ENCODE measurements at places on chromosomes 7 and 10.

DNA sequence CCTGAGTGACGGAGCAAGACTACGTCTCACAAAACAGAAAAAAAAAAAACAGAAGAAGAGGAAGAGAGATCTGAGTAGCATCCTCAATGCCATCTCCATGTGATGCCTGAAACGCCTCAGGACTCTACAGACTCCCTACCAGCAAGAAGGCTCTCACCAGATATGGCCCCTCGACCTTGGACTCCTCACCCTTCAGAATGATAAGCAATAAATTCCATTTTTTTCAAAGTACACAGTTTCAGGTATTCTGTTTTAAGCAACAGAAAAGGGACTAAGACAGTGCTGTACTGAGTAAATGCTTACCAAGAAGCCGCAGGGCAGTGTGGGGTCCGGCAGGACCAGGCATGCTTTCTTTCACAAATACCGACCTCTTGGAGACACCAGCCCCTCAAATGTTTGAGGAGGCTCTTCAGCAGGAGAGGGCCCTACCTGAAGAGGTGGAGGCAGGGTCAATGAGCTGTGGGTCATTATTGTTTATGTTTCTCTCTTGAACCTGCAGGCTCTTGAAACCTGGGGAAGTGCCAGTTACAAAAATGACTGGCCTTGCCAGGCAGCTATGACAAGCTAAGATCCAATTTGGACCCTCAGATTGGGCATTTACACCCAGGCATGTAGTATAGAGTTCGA, 204.1 kb upstream of the LYZL1 start:
- no peak for DNase-seq

- no peak for DNase-seq
Observed at GRCh38 chr10:24150853-24151252, 58.1 kb upstream of the KIAA1217 start.

DNA sequence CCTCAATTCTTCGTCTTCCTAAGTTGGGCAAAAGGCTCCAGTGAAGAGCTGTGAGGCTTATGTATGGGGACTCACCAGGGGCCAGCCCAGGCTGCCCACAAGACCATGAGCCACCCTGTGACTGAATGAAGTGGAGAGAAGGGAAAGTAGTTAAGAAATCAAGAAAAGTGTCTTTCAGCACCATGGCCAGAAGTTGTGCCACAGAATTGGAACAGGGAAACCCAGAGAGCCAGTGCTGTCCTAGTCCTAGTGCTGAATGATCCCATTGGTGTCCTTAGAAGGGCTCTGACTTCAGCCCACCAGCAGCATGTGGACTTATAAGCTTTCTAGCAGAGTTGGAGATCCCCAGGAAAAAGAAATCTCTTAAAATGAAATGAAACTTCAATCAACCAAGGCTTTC, 37.0 kb upstream of the CCSER2 start:
- DNase-seq, result no peak

- no peak for DNase-seq
Observed at GRCh38 chr7:146116521-146117222, at the start of gene CNTNAP2. Gene CNTNAP2 (plus strand): TSS chr7:146116801. CDS start chr7:146116877, 76 bp downstream.

DNA sequence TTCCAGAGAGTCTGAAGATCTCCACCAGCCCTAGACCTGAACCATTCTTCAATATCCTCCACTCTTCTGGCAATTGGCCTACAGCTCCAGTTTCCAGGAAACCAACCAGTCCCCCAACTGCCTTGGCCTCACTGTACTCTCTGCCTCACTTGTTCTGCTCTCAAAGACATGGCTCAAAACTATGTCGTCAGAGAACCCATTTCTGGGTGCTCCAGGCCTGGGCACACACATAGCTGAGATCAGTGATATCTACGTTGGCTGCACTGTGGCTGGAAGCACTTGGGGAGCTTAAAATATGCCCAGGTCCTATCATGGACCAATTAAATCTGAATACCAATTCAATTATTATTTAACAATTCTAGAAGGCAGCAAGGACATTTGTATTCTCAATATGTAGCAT, 93.1 kb downstream of the COBL start:
- DNase-seq, result no peak

- DNase-seq, result no peak
Observed at GRCh38 chr7:92436612-92437445, 10.5 kb upstream of the GATAD1 start.

DNA sequence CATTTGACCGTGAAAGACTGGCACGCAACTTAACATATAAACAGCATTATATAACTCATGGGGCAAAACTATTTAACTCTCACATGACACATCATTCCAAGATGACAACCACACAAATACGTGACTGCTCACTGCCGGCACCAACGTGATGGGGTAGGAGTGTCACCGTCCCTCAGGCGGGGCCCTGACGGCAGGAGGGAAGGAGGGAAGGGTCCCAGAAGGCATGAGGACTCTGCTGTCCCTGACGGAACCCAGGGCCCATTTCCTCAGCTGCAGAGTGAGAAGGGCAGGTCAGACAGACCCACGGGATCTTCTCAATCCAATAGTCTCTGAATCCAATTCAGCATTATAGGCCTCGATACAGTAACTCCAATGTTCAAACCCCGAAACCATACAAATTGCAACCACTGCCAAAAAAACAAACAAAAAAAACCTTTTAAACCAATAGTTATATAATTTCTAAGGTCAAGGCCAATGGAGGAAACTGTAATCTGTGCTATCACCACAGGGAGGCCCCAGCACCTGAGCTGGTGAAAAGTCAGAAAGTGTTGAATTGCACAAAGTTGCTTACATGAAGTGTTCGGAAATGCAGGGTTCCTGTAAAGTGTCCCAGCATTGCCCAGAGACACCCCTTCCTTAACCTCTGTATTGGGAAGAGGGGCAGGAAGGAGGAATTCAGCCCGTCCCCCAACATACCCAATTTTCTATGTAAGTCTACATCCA, 137.4 kb downstream of the TNS3 start:
- DNase-seq, result no peak

DNA sequence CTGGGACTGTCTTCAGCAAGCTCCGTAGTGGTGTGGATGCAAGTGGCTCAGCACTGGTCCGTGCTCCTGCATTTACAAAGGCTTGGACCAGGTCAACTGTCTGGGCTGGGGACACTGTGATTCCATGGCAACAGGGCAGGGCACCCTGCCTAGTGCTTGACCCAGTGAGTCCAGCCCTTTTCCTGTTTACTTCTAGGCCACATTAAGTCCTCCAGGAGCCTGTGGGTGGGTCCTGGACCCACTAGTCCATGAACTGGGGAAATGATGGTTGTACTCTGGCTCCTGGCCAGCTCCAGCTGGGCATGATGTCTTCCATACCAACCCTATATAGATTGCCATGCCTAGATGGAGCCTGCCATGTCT, 152.0 kb downstream of the RPS24 start:
- DNase-seq, result no peak

DNA sequence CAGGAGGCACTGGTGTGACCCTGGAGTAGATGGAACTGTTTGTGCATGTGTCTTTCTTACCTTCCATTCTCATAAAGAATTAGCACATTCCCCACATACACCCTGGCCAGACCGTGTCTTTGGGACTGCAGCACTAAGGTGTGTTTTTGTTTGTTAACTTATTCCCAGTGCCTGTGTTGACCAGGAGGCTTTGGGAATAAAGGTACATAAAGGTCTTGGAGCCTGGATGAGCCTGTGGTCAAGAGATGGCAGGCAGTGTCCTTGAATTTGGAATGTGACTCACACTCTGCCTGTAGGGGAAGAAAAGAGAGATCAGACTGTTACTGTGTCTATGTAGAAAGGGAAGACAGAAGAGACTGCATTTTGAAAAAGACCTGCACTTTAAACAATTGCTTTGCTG, 137.6 kb downstream of the LYZL1 start:
- DNase-seq, result no peak

GRCh38 chr7:4774658-4775249, 669 bp upstream of the AP5Z1 start:
- peak; percentile 44 for DNase-seq

GRCh38 chr7:137727413-137727812, 119.4 kb downstream of the DGKI start:
- no peak for DNase-seq

- DNase-seq, result no peak
Observed at GRCh38 chr10:22851865-22852239, 76.0 kb upstream of the ARMC3 start.

GRCh38 chr10:55374917-55375316, 573.9 kb upstream of the PCDH15 start:
- no peak for DNase-seq

DNA sequence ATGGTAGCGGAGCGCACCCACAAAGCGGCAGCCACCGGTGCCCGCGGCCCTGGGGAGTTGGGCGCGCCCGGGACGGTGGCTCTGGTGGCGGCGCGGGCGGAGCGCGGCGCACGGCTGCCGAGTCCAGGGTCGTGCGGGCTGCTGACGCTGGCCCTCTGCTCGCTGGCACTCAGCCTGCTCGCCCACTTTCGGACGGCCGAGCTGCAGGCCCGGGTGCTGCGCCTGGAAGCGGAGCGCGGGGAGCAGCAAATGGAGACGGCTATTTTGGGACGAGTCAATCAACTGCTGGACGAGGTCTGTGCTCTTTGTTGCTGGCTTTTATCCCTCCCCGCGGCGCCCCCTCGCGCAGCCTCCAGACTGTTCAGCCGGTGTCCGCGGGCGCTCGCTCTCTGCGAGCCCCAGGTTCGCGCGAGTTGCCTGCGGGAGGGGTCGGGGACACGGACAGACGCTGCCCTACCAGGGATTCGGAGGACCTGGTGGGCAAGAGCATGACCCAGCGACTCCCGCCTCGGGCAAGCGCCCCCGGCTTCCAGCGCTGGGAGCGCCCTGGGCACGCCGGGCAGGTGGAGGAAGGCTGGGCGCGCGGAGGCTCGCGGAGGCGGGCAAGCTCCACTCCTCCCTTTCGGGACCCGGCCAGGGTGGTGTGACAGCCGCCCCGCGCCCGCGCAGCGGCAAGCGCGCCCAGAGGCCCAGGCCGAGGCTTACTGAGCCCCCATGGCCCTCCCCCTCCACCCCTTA, 887 bp downstream of the COL13A1 start:
- no peak for DNase-seq

DNA sequence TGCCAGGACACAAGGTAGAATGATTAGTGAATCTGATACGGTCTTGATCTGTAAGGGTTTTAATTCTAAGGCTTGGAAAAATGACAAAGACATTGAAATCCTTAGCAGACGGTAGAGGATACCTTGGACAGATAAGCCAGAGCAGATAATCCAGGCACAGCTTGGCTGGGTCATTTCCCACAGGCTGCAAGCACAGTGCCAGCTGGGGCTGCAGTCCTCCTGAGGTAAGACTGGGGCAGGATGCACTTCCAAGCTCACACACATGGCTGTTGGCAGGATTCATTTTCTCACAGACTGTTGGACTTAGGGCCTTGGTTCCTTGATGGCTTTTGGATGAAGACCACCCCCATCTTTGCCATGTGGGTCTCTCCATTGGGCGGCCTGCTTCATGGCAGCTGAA, 63.2 kb upstream of the BMPER start:
- no peak for DNase-seq

DNA sequence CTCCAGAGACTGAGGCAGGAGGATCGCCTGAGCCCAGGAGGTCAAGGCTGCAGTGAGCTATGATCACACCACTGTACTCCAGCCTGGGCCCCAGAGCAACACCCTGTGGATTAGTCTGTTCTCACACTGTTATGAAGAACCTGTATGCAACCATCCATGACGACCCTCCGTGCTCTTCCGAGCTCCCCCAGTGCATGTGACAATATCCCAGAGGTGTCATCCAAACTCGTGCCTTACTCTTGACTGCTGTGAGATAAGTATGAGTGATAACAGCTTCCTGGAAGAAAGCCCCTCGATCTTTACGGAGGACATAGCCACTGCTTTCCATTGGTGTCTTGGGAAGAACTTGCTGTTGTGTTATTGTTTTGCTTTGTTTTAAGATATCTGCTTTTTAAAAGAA, 591.9 kb downstream of the GALNT17 start:
- no peak for DNase-seq

- DNase-seq, result no peak
Observed at GRCh38 chr10:598415-599170, 90.9 kb downstream of the DIP2C start.

GRCh38 chr7:18939771-18940592, 177.5 kb downstream of the TWIST1 start:
- DNase-seq, result no peak

- DNase-seq, result peak; percentile 82
Observed at GRCh38 chr7:102390697-102391484, 5.3 kb upstream of the PRKRIP1 start.

DNA sequence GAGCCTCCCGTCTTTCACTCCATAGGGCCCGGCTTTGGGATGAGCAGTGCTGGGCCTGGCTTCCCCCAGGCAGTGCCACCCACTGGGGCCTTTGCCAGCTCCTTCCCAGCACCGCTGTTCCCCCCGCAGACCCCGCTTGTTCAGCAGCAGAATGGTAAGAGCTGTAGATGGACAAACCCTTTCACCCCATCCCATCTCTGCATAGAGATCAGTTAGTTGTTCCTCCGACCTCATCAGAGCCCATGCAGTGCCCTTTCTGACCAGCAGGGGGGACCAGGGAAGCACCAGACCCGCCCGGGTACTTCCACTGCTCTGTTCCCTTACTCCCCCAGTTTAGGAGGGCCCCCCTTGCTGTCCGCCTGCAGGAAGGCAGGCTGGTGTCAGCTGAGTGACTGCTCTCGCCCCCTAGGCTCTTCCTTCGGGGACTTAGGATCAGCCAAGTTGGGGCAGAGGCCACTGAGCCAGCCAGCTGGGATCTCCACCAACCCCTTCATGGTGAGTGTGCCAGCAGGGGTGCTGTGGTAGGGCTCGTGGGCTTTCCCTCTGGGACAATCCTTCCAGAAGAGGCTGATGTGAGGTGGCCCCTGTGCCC, 9.8 kb downstream of the SAP25 start:
- peak; percentile 95 for DNase-seq

GRCh38 chr10:99430116-99430450, 341 bp downstream of the GOT1 start:
- no peak for DNase-seq

- no peak for DNase-seq
Observed at GRCh38 chr7:23135755-23136154, 30.2 kb downstream of the KLHL7 start.

DNA sequence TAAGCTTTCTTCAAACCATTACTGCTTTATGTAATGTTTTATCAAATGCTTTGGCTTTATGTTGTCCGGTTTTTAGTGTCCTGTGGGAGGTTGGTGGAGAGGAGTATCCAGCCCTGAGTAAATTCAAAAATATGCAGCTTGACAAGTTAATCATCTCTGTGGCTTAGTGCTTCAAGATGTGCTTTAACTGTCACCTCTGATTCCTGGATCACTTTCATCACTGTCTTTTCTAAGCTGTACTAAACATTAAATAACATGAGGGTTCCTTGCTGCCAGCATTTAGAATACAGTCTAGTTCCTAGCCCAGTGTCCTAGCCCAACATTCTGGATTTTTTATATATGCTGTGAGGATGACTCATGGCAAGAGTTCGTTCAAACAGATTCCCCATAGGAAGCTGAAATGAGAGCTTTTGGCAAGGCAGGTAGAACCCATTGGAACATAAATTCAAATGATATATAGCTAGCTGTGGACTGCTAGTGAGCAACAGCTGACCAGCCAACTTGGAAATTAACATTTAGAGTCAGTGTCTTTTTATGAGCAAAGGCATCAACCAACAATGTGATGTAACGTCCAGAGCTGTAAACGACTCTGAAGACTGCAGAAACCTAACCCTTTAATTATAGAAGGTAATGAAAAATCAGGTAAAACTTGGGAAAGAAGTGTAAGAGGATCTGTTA, 80.6 kb upstream of the OIT3 start:
- DNase-seq, result no peak

GRCh38 chr7:71626206-71626605, 494.3 kb downstream of the GALNT17 start:
- no peak for DNase-seq

All from stimulated activated CD8-positive, alpha-beta memory T cell treated with anti-CD3 and anti-CD28 coated beads, Interleukin-4, amount 100 ng/mL, for 48 hours (primary cell).